ENCODE measurements at places on chromosomes 12 and 14.

DNA sequence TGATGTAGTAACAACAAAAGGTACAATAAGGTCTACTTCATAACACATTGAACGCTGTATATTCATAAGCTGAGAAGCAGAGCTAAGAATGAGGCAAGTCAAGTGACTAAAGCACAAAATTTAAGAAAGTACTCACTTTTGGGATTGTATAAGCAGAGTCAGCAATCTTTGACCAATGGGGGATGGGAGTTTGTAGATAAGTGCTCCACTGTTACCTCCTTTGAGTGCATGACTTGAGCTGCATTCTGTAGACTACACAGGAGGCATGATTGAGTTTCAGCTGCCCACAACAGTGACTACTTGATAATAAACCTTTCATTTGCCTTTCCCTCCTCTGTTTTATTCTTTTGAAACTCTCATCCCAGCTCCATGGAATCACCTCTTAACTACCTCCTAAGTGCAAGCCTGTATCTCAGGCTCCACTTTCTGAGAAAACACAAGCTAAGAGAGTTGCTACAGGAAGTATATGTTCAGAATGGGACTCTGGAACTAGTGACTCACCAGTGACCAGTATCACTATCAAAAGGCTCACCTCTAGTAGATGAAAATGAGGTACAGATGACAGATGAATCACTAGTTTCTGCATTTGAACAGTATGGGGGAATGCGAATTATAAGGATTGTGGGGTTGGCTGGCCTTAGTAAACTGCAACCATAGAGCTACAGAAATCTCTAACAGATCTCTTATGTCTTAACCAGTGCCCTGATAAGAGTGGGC, 49.2 kb downstream of the SLC35F4 start:
- no peak for DNase-seq

GRCh38 chr14:59337141-59337611, 128.0 kb downstream of the GPR135 start:
- peak; percentile 42 for DNase-seq

- DNase-seq: no peak
These were observed 128.1 kb upstream of the HMGA2 start for GRCh38 chr12:65696227-65696626.

DNA sequence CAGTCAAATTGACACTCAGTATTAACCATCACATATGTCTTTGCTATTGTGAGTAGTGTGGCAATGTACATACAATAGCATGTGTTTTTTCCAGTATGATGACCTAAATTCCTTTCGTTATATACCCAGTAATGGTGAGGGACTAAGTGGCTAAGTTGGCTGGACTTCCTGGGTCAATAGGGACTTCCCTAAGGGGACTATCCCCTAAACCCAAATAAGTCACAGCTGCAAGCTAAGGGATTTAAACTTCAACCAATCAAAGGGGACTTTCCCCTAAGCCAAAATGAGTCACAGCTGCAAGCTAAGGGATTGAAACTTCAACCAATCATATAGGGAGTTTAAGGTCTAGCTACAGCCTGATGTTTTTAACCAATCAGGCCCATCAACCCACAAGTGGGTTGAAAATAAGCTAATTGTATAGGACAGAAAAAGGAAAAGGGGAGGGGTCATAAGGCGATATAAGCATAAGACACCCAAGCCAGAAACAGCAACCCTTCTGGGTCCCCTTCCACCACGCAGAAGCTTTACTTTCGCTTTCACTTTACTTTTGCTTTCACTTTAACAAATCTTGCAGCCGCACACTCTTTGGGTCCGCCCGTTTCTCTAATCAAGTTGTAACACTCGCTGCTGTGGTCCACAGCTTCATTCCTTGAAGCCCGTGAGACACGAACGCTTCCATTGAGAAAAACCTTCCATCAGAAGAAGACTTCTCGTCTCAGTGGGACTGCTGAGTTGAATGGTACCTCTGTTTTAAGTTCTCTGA, 404.4 kb downstream of the FLRT2 start:
- DNase-seq: no peak

DNA sequence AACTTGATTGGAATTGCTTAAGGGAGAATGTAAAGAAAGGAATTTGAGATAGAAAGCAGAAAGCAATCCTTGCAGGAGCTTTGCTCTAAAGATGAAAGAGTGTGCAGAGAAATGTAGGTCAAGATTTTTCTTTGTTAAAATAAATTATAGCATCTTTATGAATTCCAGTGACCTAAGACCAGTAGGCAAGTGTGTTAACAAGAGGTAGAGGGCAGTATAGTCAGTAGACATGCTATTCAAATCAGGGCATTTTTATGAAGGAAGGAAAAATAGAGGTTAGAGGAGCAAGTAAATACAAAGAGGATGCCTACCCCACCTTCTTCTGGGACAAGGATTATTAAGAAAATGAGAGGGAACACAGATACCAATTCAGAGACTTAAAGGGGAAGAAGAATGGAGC, 148.5 kb downstream of the PLCZ1 start:
- no peak for DNase-seq

GRCh38 chr12:132478433-132478803, 11.5 kb upstream of the FBRSL1 start:
- no peak for DNase-seq

- no peak for DNase-seq
These were observed 95.6 kb upstream of the NRXN3 start for GRCh38 chr14:78074561-78074960.

All from GM03348 (cell line).